ENCODE measurements at places on chromosomes 2 and 18.

DNA sequence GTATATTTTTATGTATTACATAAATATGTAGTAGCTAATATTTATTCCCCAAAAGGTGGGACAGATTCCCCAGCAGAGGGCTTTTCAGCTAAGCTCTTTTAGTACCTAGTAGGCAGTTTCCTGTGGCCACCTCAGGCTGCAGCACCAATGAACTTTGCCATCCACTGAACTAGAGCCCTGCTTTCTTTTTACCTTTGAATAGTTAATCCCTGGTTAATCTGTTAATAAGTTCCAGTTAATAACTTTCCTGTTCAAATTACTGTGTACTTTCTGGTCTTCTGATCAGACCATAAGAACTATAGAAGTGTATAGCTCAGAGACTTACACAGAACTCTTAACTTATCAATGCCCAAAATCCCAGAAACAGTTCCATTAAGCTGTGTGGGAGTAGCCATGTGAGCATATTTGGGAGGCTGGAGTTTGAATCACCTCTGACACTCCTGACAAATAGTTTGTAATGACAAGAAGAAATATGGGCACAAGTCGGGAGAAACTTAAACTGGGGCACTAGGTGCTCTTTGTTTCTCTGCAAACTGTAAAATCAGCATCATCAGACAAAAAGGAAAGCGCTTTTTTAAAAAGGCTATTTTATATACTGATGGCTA is 40.0 kb downstream of the ASXL2 start:
- DNase-seq = no peak

DNA sequence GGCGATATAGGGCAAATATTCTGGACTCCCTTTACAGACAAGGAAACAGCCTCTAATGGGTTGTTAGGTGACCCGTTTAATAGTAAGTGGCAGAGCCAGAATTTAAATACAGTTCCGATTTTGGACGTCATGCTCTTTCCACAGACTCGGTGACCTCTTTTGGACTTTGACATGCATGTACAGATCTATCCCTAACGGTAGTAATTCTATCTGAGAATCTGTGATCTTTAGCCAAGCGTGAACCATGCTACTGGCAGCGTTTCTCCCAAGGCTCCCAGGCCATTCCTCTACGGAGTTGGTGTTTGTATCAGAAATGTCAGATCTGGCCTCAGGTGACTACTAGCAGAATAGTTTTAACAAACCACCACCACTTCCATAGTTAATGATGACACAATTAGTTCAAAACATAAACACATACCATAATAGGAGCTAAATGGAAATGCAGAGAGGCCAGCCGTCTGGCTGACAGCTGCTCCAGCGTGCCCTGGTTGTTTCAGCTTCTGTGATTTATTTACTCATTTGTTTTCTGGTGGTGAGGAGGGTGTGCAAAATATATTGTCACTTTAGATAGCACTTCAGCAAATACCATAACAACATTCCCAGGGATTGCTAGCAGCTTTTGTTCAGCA is 304.6 kb upstream of the LYPD1 start:
- no peak for DNase-seq

- no peak for DNase-seq
Observed at GRCh38 chr18:54882318-54882717, 54.0 kb downstream of the RAB27B start.

- DNase-seq = no peak
Observed at GRCh38 chr2:46703588-46703987, 212.0 kb downstream of the MCFD2 start.

DNA sequence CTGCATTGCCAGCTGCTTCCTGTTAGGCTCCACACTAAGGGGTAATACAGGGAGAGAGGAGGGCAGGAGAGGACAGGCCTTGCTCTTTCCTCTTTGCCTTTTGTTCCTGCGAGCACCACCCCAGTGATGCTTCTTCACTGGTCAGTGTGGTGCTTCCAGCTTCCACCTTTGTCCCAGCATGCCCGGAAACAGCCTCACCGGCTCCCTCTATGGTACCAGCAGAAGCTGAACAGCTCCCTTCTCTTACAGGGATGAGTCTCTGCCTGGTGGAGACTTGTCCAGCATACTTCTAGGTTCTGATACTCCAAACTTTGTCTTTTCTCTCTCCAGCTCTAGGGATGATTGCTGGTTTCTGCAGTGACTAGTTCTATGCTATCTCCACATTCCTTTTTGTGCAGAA is 413.3 kb downstream of the TSN start:
- DNase-seq = no peak
